ENCODE measurements at places on chromosomes 6 and 20.

- no peak for DNase-seq
Observed at GRCh38 chr6:93235775-93236174, 183.6 kb downstream of the EPHA7 start.

GRCh38 chr20:55053389-55053788 is 578.0 kb downstream of the DOK5 start:
- no peak for DNase-seq

DNA sequence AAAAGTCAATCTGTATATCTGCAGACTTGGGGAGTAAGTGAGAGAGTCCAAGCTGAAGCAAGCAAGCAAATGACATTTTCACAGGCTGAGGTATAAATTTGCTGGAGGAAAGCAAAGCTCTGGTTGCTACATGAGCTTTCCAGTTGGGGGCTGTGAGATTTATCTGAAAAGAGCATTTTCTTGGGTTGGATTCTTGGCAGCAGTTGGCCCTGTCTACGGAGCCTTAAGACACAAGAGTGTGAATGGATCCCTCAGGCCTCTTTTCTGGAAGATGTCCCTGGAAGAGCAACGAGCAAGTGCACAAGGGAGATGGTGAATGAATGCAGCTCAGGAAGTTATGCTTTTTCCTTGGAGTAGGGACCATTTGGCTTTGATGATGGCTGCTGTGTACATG is 30.8 kb downstream of the ISM1 start:
- no peak for DNase-seq

DNA sequence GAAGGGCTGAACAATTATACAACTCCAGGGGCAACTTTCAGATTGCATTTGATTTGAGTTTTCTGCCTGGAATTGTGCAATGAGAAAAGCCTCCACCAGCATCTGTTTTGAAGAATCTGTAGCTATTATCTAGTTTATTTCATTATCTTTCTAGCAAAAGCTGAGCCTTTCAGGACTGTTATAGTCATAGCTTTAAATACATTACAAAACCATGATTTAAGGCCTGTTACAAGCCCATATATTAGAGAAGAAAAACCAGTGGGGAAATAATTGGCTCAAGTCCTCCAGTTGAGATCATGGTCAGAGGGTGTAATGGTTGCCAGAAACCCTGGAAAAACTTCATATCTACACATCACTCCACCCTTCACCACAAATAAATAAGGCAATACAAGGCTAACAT is 676.2 kb downstream of the HDGFL1 start:
- DNase-seq: no peak

GRCh38 chr20:10523443-10523842 is 88.3 kb downstream of the SLX4IP start:
- DNase-seq: no peak

DNA sequence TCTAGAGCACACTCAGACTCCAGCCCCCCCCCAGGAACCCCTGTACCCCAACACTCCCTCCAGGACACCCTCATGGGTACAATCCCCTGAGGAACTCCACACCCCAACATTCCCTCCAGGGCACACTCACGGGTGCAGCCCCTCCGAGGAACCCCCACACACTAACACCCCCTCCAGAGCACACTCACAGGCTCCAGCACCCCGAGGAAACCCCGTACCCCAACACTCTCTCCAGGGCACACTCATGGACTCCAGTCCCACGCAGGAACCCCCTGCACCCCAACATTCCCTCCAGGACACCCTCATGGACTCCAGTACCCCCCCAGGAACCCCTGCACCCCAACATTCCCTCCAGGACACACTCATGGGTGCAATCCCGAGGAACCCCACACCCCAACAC is 31.6 kb downstream of the LAMA5 start:
- DNase-seq: no peak

- DNase-seq: no peak
Observed at GRCh38 chr6:146887447-146888077, 288.8 kb downstream of the ADGB start.

DNA sequence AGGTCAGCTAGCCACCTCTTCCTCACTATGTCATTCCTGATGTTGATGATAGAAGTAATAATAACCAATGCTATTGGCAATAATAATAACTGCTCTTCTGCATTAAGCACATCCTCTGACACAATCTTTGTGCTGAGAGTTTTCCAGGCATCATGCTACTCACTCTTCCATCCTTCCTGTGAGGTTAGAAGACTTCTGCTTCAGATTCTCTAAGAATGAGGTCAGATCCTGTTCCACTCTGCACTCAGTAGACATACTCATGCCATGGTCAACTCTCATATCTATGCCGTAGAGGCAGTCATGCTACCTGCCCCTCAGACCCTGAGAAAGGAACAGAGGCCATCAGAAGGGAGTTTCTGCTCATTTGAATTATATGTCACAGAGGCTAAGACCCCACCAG is 98.1 kb upstream of the TOP1 start:
- DNase-seq: no peak

GRCh38 chr20:33277471-33278441 is 5.3 kb upstream of the BPIFB1 start:
- DNase-seq: no peak

DNA sequence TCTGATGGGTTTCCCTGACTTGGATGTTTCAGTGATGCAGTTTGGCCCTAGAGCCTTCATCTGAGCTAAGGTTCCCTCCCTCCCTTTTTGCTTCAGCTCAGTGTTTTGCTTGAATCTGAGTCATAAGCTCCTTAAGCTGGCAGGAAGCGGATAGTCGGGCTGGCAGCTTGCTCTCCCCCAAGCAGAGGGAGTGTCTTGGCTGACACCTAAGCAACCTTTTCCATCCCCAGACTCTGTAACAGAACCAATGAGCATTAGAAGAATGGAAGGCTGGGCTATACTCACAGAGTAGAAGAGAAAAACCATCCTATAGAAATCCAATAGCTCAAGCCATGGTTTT is 98.3 kb downstream of the HAO1 start:
- DNase-seq: no peak

DNA sequence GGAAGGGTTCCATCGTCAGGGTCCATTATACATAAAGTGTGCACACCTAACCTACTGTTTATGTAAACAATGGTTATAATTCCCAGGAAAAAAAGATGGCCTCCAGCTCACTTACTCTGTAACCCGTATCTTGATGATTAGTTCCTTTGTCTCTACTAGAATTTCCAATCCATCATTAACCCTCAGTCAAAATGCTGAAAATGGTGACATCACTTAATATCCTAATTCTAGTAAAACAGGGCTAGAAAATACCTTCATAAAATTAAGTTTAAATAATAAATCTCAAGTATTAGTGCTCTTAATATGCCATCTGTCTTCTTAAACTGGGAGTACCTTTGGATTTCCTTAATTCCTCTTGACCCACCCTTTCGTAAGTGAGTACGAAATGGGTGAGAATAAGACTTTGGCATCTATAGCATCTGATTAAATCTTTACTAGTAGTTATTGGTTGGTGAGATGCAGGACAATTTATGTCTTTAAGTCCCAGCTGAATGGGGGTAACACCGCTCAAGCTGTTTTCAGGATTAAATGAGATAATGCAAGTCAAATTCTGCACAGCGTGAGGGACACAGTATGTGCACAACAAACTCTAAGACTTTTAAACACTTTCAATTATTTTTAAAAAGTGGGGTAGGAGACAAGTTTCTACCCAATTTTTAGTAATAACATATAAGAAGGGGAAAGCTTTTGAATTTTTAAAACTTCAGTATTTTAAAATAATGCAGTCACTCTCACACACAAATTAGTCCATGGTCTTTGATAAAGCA is 1.6 kb downstream of the HMGN3 start:
- no peak for DNase-seq

- no peak for DNase-seq
Observed at GRCh38 chr6:79861023-79861422, 86.3 kb downstream of the ELOVL4 start.

GRCh38 chr6:88238901-88239300 is 72.8 kb upstream of the CNR1 start:
- no peak for DNase-seq

DNA sequence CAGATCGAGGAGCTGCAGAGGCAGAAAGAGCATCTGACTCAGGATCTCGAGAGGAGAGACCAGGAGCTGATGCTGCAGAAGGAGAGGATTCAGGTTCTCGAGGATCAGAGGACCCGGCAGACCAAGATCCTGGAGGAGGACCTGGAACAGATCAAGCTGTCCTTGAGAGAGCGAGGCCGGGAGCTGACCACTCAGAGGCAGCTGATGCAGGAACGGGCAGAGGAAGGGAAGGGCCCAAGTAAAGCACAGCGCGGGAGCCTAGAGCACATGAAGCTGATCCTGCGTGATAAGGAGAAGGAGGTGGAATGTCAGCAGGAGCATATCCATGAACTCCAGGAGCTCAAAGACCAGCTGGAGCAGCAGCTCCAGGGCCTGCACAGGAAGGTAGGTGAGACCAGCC is 26.2 kb downstream of the C20orf173 start:
- DNase-seq: no peak

GRCh38 chr20:19161336-19161735 is 51.1 kb upstream of the SLC24A3 start:
- DNase-seq: no peak
